Glutamatergic neuron (in vitro differentiated cells): ENCODE measurements at places on chromosomes 4 and X. TPM values are rescaled to one million over a fixed set of nuclear protein-coding genes. Genes with fewer than 3 reads are reported as not detected.

GRCh38 chr4:32142075-32142474 is 1421.9 kb downstream of the PCDH7 start:
- no peak for DNase-seq

DNA sequence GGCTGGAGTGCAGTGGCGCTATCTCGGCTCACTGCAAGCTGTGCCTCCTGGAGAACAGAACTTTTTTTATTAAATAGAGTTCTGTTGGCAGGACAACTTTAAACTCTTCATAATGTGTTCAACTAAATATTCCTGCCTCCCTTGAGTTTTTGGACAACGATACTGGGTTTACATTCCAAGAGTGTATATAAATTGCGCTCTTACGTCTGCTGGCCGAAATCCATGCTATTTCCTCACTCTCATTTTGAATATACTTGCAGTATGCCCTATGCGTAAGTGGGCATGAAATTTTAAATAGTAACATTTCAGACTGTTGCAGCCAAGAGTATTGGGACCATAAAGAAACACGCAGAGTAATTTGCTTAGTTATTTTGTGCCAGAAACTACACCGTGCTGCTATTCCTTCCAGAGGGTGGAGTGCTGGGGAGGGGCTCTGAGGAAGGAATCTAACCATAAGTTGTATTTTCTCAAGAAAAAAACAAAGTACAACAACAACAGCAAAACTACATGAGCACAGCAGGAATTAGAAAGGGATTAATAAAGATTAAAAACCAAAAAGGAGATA is 480.0 kb downstream of the NLGN4X start:
- DNase-seq = no peak

DNA sequence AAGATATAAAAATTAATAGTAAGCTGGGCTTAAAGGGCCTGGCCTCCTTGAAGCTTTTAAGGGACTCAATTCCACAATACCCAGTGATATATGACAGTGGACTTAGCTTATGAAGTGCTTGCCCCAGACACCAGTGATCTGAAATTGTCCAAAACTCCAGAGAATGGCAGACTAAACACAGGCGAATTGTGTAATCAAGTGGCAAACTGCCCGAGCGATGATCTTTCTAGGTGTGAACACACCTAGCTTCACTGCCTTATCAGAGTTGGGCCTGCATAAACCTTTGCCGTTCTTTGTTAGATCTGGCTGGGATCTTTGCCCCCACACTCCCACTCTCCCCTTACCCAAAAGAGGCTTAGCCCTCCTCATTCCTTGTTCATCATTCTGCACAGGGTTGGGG is 62.5 kb upstream of the SH3RF1 start:
- no peak for DNase-seq

DNA sequence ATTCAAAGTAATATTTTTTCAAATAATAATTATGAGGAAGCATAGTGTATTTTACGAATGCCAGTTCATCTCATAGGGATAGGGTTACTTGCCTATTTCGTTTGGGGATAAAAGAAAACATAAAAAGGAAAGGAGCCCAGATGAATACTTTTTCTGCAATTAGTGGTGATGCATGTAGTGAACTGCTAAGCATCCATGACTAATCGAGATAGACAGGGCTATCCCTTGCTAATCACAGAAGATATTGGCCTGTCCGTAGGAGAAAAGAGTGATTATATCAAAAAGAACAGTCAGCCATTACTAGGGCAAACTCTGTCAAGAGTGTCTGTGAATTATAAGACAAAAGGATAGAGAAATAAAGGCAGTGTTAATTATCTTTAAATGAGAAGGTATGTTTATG is 746.1 kb downstream of the C4orf33 start:
- no peak for DNase-seq

GRCh38 chrX:36199928-36200327 is 280.4 kb downstream of the CFAP47 start:
- DNase-seq = no peak

GRCh38 chrX:10350981-10351380 is 194.2 kb downstream of the CLCN4 start:
- no peak for DNase-seq

- no peak for DNase-seq
Measured at GRCh38 chrX:24204958-24205357, 55.4 kb downstream of the ZFX start.

GRCh38 chrX:95059909-95060308 is 1385.9 kb downstream of the FAM133A start:
- no peak for DNase-seq

The PPP4R3C gene
- not detected for total RNA-seq

The MAGEC1 gene
- not detected for total RNA-seq
